ENCODE measurements at places on chromosomes 16 and 17.

- DNase-seq: peak; percentile 69
Measured at GRCh38 chr16:68003031-68003430, 3.7 kb upstream of the DPEP2 start.

GRCh38 chr17:41825175-41825845 is 10.7 kb downstream of the NT5C3B start:
- DNase-seq: no peak

- no peak for DNase-seq
Measured at GRCh38 chr16:63617047-63617989, 1504.5 kb downstream of the CDH11 start.

DNA sequence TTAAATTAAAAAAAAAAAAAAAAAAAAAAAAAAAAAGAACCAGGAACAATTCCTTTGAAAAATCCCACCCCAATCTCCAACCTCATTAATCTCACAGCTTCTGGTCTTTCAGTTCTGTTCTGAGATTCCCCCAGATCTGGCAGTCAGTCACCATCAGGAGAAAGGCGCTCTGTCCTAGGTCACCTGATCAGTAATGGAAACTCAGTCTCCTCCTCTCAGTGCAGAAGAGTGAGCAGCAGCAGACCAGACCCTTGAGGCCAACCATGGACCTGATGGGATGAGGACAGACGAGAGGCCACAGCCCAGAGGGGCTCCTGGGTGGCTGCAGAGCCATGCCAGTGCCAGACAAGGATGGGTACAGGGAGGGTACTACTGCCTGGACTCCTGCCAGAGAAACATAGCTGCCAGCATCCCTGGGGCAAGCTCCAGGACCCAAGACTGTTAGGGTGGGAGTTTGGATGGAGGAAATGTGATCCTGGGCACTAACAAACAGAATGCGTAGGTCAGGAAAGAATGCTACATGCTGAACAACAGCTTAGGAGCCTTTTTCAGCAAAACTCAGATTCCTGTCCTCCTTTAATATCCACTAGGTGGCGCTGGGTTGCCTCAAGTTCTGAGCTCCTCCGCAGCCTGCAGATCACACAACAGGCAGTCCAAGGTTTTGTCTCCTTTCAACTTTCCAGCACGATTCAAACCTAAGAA is 28.7 kb downstream of the MPG start:
- DNase-seq: peak; percentile 90

DNA sequence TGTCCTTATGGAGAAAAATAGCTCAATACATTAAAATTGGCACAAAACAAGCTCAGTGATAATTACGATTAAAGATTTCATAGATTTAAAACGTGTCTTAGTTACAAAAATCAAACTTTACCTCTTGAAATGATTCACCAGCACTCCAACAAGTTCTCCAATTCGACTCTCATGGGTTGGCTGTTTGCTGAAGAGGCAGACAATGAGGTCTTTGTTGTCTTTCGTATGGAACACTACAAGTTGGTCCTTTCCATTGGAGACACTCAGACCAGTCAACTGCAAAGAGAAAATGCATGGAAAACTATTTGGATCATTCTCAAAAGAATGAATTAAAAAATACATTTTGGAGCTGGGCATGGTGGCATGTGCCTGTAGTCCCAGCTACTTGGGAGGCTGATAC is 118.2 kb downstream of the CDK5R1 start:
- DNase-seq: no peak

- DNase-seq: no peak
Measured at GRCh38 chr17:45001310-45001709, 33.2 kb upstream of the C1QL1 start.

DNA sequence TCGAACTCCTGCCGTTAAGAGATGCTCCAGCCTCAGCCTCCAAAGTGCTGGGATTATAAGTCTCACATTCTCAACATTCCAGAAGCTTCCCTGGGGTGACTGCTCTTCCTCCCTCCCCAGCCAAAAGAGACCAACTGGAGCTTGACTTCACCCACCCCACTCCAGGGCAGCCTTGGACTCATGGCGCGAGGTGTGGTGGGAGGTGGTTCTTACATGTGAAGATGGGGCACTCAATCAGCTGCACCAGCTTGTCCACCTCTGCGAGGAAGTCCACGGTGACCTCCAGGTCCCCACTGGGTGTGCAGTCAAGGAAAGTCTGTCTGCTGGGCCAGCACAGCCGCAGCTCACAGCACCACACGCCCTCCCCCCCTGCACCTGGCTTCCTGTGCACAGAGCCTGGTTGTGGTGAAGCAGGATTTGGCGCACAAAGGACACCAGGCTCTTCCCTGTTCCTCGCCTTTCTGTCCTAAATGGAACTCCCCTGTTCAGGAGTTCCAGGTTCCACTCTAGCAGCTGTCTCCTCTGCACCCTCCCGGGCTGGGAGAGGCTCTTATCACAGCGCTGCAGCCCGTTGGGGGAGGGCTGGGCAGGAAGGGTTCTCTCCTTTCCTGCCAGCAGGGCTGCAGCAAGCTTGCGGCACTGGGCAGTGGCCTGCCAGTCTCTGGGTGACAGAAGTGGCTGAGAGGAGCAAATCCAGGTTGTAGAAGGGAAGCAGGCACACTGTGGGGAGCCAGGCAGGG is 9.6 kb upstream of the MTSS2 start:
- no peak for DNase-seq

DNA sequence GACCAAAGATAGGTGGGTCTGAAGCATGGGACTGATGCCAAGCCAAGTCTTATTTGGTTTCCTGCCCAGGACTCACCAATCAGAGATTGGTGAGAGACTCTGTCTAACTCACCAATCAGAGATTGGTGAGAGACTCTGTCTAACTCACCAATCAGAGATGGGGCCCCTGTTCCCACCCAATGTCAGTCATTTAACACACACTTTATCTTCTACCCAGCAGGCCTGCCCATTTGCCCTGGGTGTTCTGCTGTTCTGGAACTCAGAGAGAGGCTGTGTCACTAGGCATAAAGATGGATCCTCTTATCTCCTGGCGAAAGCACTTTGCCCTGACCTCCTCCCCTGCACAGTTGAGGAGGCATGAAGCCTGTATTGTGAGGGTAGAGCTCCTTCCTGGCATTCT is 5.4 kb upstream of the RHOT1 start:
- DNase-seq: no peak

DNA sequence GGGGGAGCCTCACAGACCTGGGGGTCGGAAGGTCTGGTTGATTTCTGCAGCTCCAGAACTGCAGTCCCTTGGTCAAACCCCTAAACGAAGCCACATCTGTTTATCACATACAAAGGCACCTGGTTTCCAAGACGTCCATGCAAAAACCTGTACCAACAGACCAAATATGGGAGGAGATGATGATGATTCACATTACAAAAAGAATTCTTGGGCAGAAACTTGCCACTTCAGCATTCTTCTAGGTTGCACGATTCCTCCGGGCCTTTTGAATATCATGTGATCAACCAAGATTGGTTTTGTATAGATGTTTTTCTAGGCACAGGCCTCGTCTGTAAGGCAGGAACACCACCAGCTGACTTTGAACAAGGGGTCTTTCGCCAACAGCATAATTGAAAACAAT is 466.3 kb downstream of the SOX9 start:
- no peak for DNase-seq

- no peak for DNase-seq
Measured at GRCh38 chr17:14429084-14429483, 128.2 kb downstream of the HS3ST3B1 start.

- peak; percentile 94 for DNase-seq
Measured at GRCh38 chr17:39002991-39003715, 36.0 kb upstream of the FBXO47 start.

DNA sequence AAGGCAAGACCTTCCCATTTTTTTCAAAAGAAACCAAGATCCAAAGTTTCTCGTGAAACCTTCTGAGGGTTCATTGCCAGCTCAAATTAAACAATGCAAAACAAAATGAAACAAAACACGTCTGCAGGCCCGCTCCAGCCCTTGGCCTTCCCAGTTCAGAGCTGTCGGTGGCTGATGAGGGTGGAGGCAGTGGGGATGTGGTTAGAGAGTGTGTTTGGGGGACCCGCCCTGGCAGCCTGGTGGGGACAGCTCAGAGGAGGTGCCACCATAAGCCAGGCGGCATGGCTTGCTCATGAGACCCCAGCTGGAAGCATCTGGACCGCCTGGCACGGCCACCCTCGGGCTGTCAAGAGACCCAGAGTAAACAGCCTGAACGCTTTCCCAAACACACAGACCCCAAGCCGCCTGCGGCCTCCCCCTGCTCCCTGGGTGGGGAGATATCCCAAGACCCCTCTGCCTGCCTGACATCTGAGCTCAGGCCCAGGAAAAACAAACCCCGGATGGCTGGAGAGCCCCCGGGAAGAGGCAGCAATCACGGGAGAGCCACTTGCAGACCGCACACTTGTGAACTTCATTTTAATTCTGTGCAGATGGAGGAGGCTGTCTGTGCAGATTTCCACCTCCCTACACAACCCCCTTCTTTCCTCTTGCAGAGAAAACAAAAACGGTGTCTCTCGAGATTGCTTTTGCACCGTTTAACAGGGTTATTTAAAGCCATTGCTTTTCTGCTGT is 35.4 kb upstream of the LITAF start:
- DNase-seq: peak; percentile 60

- DNase-seq: peak; percentile 73
Measured at GRCh38 chr16:17511340-17511739, 40.6 kb upstream of the XYLT1 start.

DNA sequence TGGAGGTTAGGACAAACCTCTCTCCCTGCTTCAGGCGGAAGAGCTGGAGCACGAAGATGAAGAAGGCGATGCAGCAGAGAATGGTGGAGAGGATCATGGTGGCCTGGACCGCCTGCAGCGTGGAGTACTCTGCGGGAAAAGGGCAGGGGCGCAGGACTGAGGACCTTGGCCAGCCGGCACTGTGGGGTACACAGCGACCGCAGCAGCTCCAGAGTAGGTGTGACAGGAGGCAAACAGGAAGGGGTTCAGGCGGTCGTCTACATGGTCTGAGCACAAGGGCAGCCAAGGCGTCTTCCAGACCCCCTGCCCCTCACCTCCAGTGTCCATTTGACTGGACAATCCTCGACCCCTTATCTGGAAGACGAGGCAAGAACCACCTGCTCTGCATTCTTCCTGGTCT is 42.5 kb downstream of the EMP2 start:
- DNase-seq: no peak

DNA sequence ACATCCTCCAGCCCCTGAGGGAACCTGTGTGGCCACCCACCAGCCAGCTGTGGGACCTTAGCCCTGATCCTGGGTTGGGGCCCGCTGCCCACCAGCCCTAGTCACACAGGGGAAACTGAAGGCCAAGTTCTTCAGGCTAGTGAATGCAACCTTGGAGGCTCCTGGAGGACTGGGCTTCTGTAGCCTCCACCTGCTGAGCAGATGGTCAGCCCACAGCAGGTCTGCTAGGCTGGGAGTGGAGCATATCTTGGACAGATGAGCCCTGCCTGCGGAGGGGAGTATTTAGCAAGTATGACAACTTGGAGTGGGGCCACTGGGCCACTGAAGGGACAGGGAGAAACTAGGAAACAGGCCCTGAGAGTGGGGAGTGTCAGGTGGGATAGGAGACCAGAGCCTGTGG is 4.1 kb downstream of the DPEP3 start:
- DNase-seq: no peak

GRCh38 chr17:38617074-38617860 is 11.5 kb upstream of the SRCIN1 start:
- no peak for DNase-seq

GRCh38 chr17:49815761-49816281 is 27.3 kb downstream of the KAT7 start:
- DNase-seq: no peak

DNA sequence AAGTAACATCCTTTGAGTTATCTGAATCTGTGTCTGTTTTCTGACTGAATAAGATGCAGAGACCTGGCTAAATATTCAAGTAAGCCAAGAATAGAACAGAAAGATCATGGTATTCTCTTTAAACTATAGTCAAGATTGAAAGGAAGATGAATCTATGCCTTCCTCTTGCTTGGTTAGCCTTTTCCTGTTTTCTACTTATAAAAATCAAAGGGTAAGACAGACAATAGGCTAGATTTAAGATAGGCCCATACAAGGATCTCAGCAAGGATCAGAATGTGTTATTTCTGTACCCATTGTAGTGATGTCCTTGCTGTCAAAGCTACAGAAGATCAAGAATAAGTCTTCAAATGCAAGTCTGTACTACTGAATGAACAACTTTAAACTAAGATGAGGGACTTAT is 7.0 kb upstream of the CDR2 start:
- DNase-seq: no peak

DNA sequence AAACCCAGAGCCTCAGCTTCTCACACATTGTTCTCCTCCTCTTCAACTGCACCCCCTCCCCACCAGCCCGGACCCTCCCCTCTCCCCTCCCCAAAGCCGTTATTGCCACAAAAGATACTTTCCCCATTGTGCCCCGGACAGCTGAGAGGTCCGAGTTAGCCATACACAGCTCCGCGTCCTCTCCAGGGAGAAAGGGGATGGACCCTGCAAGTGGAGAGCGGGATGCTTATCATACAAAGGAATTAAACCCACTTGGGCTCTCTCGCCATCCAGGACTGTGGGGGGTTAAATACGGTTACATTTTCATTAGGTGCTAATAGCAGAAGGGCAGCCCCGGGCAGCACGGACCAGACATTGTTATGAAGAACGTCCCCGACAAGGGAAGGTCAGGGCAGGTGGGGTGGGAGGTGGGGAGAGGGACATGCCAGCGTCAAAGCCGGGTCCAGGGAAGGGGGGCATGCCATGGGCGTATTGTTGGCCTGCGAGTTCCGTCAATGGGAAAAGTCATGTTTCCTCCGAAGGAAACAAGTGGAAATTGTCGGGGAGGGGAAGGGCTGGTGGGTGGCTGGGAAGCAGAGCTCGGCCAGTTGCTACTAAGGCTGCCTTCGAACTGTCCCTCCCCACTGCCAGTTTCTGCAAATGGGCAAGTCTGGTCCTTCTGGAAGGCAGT is 99.1 kb downstream of the SOX9 start:
- DNase-seq: no peak

GRCh38 chr16:680967-681745 is 946 bp downstream of the STUB1 start:
- DNase-seq: peak; percentile 63

- no peak for DNase-seq
Measured at GRCh38 chr16:74257061-74257460, 39.6 kb upstream of the PSMD7 start.

GRCh38 chr17:6035801-6036394 is 34.3 kb upstream of the WSCD1 start:
- DNase-seq: no peak

Measured in fibroblast of the aortic adventitia (primary cell).